Right atrium auricular region (tissue), 2 donors: ENCODE measurements at places on chromosomes 6 and 20. TPM values are rescaled to one million over a fixed set of nuclear protein-coding genes. Genes with fewer than 3 reads are reported as not detected.

Gene AGER
- 1.4 TPM for total RNA-seq

DNA sequence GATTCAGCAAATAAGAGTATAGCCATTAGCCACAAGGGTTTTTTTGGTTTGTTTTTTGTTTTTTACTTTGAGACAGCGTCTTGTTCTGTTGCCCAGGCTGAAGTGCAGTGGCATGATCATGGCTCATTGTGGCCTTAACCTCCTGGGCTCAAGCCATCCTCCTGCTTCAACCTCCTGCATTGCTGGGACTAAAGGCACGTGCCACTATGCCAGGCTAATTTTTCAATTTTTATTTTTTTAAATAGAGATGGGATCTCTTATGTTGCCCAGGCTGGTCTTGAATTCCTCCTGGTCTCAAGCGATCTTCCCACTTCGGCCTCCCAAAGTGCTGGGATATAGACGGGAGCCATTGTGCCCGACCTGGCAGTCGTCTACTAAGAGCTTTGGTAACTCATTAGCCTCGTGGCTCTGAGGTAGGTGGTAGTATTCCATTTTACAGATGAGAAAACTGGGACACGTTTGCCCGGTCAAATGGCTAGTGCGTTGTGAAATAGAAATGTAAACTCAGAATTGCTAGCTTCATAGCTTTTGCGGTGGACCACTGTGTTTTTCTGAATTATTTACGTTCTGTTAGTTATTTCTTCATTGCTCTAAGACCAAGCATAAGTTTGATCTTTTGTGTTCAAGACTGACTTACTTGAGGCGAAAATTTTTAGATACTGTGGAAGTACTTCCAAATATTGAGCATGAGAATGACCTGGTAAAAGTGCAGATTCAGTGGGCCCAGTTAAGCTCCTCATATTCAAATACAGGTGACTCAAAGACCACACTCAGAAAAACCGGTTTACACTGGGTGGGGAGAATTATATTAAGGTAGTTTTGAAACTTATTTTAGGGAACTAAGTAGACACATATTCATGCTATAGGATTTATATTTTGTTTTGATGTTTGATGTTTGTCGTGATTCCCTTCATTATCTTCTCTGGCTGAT is 2.1 kb downstream of the PANK2 start:
- DNase-seq: no peak

DNA sequence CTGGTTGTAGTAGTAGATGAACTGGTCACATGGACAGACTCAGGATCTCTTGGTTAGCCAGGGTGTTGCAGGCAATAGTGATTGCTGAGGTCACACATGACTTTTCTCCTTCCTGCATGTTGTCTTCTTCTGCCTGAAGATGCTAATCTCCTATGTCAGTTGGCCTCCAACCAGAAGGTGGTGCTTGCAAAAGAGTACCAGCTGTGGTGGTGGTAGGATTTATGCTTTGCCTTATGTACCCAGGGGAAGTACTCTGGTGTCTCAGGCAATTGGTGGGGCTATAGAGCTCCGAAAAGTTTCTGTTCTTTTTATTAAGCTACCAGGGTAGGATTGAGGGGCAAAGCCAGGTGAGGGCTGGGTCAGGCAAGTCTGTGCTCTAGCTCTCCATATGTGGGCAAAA is 98.5 kb downstream of the CARMIL1 start:
- DNase-seq: no peak

- no peak for DNase-seq
Observed at GRCh38 chr20:2871111-2871465, 2.2 kb upstream of the PTPRA start.

Gene OR2B6
- total RNA-seq: not detected

Gene TMEM244
- total RNA-seq: not detected
